Activated naive CD8-positive, alpha-beta T cell treated with anti-CD3 and anti-CD28 coated beads, Interleukin-2, amount 50 U/mL, for 16 hours (primary cell): ENCODE measurements at places on chromosomes 5 and 9.
A peak's percentile ranks its signal among the peaks of the same experiment; 100 is the strongest.

GRCh38 chr9:27755846-27756245 lies 182.6 kb upstream of the C9orf72 start:
- DNase-seq = no peak

GRCh38 chr5:105899726-105900125 lies 1771.0 kb downstream of the EFNA5 start:
- no peak for DNase-seq

DNA sequence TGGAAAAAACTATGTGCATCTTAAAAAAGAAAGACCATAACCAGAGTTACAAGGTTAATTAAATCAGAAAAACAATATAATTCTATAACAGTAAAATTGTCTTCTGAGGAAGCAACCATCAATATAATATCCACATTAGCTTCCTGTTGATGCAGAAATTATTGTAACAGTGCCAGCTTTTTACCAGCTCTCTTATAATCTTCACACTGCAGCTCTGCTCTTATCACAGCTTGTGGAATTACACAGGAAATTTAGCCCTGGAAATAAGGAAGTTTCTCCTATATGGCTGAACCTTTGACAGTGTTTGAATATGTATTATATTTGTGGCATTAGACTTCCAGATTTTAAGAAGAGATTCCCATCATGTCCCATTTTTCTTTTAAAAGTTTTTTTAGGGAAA lies 49.1 kb upstream of the TEK start:
- DNase-seq = no peak

DNA sequence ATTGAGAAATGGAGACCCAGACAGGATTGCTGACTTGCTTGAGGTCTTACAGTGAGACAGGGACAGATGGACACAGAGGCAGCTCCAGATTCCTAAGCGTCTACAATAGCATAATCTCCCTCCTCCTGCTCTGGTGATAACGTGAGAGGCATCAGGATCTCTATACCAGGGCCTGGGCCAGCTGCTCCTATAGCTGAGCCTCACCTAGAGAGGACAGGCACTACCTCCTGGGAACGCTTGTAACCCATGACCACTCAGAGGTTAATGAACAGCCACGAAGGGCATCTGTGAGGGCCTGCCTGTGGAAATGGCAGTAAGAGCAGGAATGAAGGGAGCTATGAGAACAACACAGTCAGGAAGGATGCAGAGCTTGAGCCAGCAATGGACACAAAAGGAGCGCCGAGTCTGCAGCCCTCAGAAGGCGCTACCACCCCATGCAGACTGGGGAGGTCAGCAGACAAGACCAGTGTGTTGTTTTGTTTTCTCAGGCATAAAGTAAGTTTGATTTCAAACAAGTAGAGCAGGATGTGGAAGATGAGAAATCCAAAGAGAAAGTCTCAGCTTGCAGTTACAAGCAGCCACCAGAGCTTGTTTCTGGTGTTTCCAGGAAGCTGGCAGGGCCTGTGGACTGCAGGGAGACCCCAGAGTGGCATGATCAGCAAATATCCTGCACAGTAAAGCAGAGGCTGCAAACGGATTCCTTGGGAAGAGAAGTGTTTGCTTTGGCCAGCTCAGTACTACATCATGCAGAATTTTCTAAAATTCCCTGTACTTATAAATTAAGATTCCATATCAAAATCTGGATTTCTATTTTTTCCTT lies 17.4 kb downstream of the ANKS6 start:
- DNase-seq = no peak

DNA sequence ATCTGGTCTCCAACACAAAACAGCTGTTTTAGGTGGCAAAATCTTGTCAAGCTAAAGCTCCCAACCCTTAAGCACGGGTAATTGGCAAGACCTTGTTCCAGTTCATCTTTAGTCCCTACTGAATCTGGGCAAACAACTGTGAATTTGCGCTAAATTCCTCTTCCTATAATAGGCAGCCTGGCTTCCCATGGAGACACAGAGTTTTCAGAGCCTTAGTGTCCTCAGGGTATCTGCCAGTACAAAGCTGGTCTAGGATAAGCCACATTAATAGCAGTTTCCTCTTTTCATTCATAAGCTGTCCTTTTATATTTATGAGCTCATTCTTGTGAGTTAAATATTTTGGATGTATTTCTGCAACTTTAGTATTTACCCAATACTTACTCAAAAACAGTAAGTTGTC lies 59.5 kb downstream of the FGF10 start:
- DNase-seq = no peak

DNA sequence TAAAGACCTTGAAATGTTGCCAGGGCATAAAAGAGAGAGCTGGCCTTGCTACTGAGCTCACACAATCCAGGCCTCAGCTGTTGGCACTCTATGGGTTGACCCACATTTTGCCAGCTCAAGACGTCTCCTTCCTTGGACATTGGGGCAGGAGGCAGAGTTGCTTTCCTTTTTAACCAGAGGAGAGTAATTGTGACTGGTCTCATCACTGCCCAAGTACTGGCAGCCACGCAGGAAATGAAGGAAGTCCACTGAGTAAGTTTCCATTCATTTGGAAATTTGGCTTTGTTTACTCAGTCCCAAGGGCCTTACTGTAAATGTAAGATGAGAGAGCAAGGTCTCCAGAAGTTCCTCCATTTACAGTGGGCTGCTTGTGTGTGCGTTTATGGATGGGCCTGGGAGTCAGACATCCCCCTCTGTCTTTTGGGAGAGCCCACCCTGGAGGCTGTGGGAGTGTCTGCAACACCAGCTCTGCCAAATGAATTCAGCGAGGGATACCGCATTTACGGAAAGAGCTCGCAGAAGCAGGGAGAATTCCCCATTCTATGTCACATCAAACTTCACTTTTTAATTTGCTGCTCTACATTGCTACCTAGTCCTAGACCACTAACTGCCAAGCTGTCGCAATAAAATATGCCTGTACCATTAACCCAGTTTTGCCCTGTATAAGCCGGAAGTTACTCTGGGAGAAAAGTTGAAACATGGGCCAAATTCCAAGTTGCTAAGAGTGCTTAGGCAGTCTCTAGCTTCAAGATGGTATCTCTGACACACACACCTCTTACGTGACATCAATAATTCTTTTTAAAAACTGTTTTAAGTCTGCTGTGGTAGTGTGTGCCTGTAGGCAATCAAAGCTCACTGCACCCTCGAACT lies 24.5 kb upstream of the PDZD2 start:
- DNase-seq = no peak

DNA sequence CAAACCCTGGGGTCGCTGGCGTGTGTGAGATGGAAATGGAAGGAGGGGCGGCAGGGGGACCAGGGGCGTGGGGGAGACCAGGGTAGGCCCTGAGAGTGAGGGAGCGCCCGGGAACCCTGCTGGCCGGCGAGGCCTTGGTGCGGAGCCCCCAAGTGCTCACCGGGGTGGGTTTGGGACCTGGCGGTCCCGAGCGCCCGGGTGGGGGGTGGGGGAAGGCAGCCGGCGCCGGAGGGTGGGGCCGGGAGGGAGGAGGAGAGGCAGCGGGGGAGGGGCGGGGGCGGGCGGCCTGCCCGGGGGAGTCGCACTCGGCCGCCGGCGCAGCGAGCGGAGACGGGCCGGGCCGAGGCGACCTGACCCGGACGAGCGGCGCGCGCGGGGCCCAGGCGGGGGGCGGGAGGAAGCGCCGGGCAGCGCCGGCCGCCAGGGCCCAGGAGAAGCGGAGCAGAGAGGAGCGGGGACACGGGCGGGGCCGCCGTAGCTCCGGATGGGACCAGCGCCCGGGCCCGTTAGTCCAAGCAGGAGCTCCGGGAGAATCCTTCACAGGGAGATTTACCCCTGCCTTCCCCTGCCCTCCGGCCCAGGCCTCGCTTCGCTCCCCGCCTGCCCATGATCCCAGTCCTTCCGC lies at the start of gene NPR2:
NPR2 (plus strand) TSS at position 295 of the 625 bp plus-strand sequence. CDS start 818 bp downstream, outside the sequence.
- no peak for DNase-seq

DNA sequence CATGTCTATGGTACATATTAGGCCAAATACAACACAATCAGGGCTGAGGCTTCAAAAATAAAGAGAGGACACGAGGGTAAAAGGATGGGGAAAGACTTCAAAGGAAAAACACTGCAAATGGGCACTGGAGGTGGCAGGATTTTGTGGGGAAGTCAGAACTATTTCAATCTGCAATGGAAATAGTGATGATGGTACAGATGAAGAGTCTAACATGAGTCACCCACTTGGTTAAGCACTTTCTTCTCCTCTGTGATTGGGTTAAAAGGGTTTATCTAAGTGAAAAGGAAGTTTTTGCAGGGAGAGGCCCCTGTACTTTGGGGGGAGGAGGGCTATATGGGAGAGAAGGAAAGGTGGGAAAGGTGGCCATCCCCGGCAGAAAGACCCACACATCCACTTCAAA lies 4.5 kb upstream of the SH3GL2 start:
- DNase-seq = no peak

- DNase-seq = peak; percentile 50
Observed at GRCh38 chr5:76402251-76402885, 717 bp upstream of the IQGAP2 start.

DNA sequence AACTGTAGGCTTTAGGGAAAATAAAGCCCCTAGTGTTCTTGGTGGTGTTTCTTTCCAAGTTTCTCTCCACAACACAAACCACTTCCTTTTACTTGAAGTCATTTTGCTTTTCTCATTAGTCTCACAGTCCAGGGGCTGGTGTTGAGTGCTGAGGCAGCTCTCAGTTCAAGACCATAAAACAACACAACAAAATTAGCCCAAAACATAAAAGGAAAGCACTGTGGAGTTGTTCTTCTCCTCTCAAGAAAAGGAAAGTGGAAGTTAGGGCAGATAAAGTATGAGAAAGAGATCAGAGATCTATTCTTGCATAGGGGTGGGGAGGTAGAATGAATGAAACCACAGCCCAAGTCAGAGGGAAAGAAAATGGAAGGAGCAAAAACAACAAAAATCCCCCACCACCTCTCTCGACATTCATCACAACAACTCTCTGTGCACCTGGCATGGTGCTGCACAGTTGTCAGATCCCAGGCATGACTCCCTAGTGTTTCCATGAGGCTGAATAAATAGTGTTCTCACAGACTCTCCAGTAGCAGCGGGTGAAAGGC lies 569.9 kb downstream of the RAB3C start:
- DNase-seq = no peak

DNA sequence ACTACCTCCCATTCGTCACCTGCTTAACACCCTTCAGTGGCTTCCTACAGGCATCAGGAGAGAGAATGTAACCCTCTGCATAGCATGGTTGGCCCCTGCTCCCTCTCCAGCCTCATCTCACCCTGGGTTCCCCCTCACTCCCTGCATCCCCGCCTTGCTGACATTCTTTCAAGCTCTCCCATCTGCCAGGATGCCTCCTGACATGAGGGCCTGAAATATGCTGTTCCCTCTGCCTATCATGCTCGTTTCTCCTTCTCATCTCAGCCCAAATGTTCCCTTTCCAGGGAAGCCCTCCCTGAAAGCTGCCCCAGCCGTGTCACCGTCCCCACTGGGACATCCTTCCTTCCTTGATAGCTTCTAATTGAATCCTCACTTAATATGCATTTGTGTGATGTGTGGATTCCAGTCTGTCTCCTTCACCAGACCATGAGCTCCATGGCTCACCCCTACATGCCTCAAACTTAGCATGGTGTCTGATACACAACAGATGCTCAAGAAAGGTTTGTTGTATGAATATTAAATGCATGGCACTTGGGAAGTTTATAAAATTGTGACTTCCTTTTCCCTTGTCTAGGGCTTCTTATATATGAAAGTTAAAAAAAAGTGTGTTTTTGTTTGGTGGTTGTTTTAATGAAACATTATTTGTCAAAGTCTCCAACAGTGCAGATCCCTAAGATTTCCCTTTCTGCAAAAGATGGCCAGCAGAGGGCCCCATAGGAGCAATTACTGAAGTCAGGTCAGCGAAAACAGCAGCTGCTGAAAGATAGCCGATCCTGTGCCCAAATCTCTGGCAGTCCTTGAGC lies 7.3 kb upstream of the C5orf58 start:
- peak; percentile 57 for DNase-seq

- no peak for DNase-seq
Observed at GRCh38 chr5:106755789-106756188, 914.9 kb downstream of the EFNA5 start.

DNA sequence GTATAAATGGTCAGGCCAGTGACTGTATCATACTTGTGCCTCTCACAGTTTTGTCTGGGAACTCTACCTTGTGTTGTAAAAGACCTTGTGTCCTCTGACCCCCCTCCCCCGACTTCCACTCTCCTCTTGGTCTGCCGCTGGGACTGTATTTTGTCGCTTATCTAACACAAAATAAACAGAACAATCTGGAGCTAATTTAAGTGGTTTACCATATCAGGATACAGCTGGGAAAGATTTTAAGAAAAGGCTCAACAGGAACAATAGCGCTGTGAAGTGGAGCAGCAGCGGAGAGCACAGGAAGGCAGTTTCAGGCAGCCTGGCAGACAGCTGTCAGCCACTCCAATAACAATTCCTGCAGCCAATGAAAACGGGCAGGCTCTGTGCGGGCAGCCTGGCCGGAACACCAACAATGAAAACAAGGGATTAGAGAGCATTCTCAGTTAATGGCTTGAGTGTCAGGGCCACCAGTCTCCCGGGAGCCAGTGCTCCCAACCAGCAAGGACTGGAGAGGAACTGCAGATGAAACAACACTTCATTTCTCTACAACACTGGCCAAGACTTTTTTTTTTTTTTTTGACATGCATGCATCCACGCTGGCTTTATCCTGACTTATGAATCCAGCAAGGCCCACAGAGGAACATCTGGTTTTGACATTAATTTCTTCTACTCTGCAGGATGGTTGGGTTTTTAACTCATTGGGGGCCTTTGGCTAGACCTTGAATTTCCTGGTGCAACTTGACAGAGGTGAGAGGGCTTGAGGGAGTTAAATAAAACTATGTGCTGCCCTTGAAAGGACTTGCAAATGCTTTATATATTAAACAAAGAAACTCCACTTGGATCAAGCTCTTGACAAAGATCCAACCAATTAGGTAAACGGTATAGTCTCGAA lies 76.7 kb downstream of the ARSB start:
- no peak for DNase-seq

- no peak for DNase-seq
Observed at GRCh38 chr5:126284977-126285696, 138.1 kb upstream of the GRAMD2B start.

- DNase-seq = no peak
Observed at GRCh38 chr5:116013936-116014335, 18.3 kb upstream of the ARL14EPL start.

DNA sequence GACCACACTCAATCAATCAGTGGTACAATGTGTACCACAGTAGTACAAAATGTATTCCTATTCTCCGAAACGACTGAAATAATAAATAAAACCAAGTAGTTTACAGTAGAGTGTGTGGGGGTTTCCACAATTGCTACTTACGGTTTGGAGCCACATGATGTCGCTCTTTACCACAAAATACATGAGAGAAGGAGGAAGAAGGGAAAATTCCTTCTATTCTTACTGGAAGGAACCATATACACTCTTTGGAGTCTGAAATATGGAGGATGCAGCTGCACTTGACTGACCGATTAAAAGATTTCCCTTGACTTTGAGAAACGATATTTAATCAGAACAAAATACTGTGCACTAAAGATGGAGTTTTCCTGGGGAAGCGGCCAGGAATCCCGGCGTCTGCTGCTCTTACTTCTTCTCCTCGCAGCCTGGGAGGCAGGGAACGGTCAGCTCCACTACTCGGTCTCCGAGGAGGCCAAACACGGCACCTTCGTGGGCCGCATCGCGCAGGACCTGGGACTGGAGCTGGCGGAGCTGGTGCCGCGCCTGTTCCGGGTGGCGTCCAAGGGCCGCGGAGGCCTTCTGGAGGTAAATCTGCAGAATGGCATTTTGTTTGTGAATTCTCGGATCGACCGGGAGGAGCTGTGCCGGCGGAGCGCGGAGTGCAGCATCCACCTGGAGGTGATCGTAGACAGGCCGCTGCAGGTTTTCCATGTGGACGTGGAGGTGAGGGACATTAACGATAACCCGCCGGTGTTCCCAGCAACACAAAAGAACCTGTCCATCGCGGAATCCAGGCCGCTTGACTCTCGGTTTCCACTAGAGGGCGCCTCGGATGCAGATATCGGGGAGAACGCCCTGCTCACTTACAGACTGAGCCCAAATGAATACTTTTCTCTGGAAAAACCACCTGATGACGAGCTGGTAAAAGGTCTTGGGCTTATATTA lies at the start of gene PCDHA4:
PCDHA4 (plus strand) TSS at position 235 of the 942 bp plus-strand sequence.
- DNase-seq = no peak
